ENCODE measurements at places on chromosomes 5 and 9.

- no peak overlapping the region for H3K27ac ChIP-seq
- no peaks in the 10 kb centered on the region for H3K36me3 ChIP-seq
- H3K4me1 ChIP-seq, result peaks cover 27% of the 10 kb centered on the region
- no peaks in the 10 kb centered on the region for H3K27me3 ChIP-seq
Observed at GRCh38 chr5:17223367-17224185, 6.1 kb downstream of the BASP1 start.

GRCh38 chr5:82641331-82642003, 363.3 kb upstream of the RPS23 start:
- no peaks in the 10 kb centered on the region for H3K27me3 ChIP-seq
- H3K4me1 ChIP-seq, result peaks cover 14% of the 10 kb centered on the region
- no peak overlapping the region for H3K4me3 ChIP-seq

DNA sequence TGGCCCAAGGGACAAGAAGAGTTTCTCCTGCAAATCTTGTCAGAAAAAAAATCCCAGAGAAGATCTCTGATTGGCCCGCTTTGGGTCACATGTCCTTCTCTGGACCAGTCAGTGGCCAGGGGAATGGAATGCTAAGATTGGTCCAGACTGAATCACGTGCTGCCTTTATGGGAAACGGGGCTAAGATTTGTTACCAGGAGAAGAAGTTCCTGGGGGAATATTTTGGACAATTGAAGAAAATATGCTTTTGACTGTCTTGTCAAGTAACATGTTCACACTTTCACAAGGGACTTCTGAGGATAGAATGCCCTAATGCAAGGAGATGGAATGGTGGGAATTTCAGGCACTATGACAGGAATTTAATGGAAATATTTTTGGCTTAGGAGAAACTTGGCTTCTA, 74.1 kb upstream of the SH3PXD2B start:
- no peak overlapping the region for H3K4me3 ChIP-seq
- DNase-seq, result no peak
- H3K36me3 ChIP-seq, result no peaks in the 10 kb centered on the region
- H3K4me1 ChIP-seq, result peaks cover 7% of the 10 kb centered on the region
- no peaks in the 10 kb centered on the region for H3K27me3 ChIP-seq

GRCh38 chr9:128728298-128728697, 4.4 kb upstream of the ZDHHC12 start:
- H3K4me3 ChIP-seq, result no peak overlapping the region
- H3K36me3 ChIP-seq, result peaks cover 19% of the 10 kb centered on the region
- H3K27ac ChIP-seq, result no peak overlapping the region
- no peak for DNase-seq

- H3K27ac ChIP-seq, result no peak overlapping the region
- peaks cover 10% of the 10 kb centered on the region for H3K4me1 ChIP-seq
- H3K27me3 ChIP-seq, result no peaks in the 10 kb centered on the region
- peak; percentile 74 for DNase-seq
- H3K36me3 ChIP-seq, result no peaks in the 10 kb centered on the region
Observed at GRCh38 chr5:178198706-178199105, 5.6 kb upstream of the HNRNPAB start.

DNA sequence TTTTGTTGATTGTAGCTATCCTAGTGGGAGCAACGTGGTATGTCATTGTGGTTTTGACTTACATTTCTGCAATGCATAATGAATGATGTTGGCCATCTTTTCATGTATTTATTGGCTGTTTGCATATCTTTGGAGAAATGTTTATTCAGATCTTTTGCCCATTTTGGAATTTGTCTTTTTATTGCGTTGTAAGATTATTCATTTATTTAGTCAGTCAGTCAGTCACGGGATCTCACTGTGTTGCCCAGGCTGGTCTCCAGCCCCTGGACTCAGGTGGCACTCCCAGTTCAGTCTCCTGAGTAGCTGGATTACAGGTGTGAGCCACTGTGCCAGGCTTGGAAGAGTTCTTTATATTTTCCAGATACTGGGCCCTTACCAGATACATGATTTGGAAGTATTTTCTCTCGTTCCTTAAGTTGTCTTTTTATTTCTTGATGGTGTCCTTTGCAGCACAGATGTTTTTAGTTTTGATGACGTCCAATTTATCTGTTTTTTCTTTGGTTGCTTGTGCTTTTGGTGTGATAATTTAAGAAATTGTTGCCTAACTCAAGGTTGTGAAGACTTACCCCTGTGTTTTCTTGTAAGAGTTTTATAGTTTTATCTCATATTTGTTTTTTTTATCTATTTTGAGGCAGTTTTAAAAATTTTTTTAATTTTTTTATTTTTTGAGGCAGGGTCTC, 67.1 kb downstream of the EHMT1 start:
- H3K36me3 ChIP-seq, result no peaks in the 10 kb centered on the region
- no peak overlapping the region for H3K4me3 ChIP-seq
- no peak for DNase-seq
- peaks cover 40% of the 10 kb centered on the region for H3K4me1 ChIP-seq

- no peak for DNase-seq
- peak overlapping the region; percentile 31 for H3K27ac ChIP-seq
- H3K4me3 ChIP-seq, result no peak overlapping the region
- H3K27me3 ChIP-seq, result no peaks in the 10 kb centered on the region
- H3K4me1 ChIP-seq, result peaks cover 40% of the 10 kb centered on the region
- no peaks in the 10 kb centered on the region for H3K36me3 ChIP-seq
Observed at GRCh38 chr9:108552459-108553040, 303.2 kb downstream of the ACTL7B start.

DNA sequence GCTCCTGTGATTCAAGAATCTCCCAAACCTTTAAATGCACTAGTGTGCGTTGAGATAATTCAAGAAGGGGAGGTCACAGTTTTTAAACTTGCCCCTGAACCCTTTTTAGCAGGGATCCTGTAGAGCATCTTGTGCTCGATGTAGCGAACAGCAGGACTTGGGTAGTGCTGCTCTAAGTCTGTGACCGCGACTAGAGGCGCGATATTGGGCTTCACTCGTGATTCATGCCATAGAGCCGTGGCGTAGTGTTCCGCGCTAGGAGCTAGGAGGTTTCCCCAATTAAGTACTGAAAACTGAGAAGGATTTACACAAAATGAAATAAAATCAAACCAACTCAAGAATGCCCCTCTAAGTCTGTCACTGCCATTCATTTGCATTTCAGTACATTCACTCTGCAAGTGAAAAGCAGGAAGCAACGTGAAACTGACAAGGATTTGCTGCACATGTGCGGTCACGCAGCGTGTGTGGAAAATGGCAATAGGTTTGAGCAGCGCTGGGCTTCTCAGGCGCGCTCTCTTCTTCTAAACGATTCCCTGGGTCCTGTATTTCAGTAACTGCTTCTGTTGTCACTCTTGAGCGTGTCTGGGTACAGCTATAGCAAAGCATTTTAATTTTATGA, 1135.9 kb upstream of the WWC1 start:
- H3K4me3 ChIP-seq, result no peak overlapping the region
- no peaks in the 10 kb centered on the region for H3K4me1 ChIP-seq
- H3K27me3 ChIP-seq, result no peaks in the 10 kb centered on the region
- H3K36me3 ChIP-seq, result no peaks in the 10 kb centered on the region

DNA sequence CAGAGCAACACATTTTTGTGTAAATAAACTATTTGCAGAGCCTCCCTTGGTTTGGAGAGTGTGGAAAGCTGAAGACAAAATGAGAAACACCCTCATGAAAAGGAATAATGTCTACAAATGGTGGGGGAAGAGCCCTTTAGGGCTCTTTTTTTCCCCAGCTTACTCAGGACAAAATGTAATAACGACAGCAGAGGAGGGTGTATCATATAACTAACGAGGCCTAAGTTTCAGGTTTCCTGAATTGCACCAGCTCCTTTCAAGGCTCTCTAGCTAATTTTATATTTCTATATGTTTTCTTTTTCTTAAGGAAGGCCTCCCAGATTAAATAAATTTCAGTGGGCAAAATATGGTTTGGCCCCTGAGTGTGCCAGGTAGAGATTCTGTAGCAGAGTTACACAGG, 116.3 kb downstream of the FEM1C start:
- H3K27ac ChIP-seq, result no peak overlapping the region
- no peaks in the 10 kb centered on the region for H3K27me3 ChIP-seq
- DNase-seq, result no peak
- H3K4me3 ChIP-seq, result no peak overlapping the region
- peaks cover 6% of the 10 kb centered on the region for H3K4me1 ChIP-seq

DNA sequence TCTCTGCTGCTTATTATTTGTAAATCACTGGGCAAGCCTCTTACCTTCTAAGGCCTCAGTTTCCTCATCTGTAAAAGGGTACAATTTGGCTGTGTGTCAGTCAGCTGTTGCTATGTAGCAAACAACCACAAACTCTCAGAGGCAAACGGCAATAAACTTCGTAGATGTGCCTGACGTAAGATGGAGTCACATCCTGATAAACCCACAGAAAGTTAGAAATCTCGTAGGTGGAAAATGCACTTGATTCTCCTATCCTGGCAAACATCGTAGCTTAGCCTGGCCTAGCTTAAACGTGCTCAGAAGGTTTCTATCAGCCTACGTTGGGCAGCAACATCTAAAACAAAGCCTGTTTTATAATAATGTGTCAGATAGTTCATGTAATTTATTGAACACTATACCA, 35.0 kb upstream of the UNC5A start:
- H3K36me3 ChIP-seq, result no peaks in the 10 kb centered on the region
- no peaks in the 10 kb centered on the region for H3K4me1 ChIP-seq
- H3K27me3 ChIP-seq, result no peaks in the 10 kb centered on the region
- H3K4me3 ChIP-seq, result no peak overlapping the region
- H3K27ac ChIP-seq, result no peak overlapping the region

DNA sequence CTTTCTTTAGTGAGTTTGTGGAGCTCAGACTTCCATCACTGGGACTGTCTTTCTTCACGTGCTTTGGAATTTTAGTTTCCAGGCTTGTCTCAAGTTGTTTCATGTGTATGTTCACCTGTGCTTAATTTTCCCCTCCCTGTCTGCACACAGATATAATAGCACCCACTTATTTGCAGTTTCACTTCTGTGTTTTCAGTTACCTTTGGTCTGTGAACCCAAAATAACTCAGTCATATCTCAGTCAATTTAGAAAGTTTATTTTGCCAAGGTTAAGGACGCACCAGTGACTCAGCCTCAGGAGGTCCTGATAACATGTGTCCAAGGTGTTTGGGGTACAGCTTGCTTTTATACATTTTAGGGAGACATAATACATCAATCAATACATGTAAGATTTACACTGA, 330.4 kb downstream of the ICE1 start:
- no peak for DNase-seq
- no peaks in the 10 kb centered on the region for H3K36me3 ChIP-seq
- H3K27me3 ChIP-seq, result no peaks in the 10 kb centered on the region
- no peaks in the 10 kb centered on the region for H3K4me1 ChIP-seq
- H3K4me3 ChIP-seq, result no peak overlapping the region

GRCh38 chr5:139765409-139766217, 30.0 kb upstream of the PSD2 start:
- H3K4me3 ChIP-seq, result peak overlapping the region; percentile 61
- H3K36me3 ChIP-seq, result no peaks in the 10 kb centered on the region
- DNase-seq, result no peak
- no peak overlapping the region for H3K27ac ChIP-seq
- H3K4me1 ChIP-seq, result peaks cover 9% of the 10 kb centered on the region
- H3K27me3 ChIP-seq, result no peaks in the 10 kb centered on the region

DNA sequence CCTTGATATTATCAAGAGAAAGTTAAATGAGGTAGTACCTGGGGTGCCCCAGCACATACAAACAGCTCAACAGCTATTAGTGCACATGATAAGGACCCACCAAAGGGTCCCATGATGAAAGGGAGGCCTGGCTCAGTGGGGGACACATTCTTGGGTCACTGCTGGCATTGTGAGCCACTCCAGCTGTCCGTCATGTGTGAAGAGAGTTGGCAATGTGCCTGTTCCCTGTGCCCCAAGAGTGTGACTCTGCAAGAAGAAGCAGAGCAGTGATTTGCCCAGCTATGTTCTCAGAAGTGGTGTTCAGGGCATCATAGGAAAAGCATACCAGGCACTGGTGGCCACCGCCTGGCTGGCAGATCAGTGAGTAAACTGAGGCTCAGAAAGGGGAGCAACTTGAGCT, 37.1 kb upstream of the TDRD7 start:
- no peak overlapping the region for H3K4me3 ChIP-seq
- no peak overlapping the region for H3K27ac ChIP-seq
- no peaks in the 10 kb centered on the region for H3K36me3 ChIP-seq

DNA sequence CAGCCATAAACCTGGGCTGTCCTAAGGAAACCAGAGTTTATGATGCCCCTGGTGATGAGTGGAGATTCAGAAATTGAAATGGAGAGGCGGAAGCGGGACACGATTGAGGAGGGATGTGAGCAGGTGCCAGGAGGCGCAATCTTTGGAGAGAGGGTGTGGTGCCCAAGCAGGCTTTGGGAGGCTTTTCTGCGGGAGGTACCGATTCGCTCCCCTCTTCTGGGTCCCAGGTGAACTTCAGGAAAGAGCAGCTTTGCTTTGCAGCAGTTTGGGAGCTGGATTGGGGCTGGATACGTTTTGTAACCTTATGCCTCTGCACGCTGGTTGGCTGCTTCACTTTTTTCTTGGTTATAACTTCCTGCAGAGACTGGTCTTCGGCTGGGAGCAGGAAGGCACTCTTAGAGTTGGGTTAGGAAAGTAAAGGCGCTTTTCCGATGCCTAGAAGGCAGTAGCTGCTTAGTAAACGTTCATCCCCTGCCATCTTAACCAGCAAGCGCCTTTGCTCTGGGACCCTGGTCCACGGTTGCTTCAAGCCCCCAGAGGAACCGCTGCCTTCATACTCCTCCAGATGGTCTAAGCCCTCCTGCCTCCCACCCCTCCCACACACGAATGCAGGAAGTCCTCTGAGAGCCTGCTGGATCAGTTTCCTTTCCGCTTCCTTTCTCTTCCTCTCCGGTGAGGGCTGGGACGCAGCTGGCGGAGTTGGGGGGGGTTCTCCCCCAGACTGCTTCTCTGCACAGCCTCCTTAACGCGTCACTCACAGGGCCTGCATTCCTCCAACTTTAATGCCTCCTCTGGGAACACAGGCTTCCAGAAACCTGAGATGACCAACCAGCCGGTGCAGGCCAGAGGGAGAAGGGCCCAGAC, 15.2 kb upstream of the NEK6 start:
- H3K4me3 ChIP-seq, result peak overlapping the region; percentile 26
- H3K27ac ChIP-seq, result peak overlapping the region; percentile 27
- no peaks in the 10 kb centered on the region for H3K4me1 ChIP-seq
- DNase-seq, result no peak

GRCh38 chr5:42720251-42720650, 36.4 kb upstream of the CCDC152 start:
- DNase-seq, result no peak
- no peaks in the 10 kb centered on the region for H3K27me3 ChIP-seq
- H3K4me3 ChIP-seq, result no peak overlapping the region

DNA sequence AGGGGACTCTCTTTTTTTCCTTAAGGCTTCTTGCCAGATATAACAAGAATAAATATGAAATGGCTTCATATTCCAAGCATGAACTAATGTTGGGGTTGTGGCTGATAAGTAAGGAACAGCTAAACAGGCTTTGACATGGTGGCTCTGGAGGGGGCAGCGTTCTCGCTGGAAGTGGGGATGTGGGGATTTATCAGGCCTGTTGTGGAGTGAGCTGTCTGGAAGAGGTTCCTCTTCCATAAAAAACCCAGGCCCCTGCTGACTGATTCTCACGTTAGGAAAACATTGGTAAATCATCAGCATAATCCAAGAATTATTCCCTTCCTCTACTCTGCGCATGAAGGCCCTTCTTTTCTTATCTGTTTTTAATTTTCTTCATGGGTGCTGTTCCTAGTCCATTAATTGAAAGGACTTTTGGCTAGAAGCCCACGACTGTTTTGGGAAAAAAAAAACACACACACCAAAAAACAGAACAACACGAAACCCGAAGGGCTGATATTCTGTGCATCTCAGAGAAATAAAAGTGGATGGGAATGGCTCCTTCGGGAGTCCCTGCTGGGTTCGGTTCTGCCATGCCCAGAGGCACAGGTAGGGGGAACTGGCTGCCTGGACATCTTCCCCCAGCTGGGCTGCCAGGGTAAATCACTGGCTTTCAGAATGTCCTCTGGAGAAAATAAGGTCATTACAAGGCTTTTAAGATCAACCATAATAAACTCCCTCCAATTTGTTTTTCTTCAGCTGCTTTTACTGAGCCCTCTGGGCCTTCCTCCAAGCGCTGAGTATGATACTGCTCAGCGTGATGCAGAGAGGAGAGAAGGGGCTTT, 297.0 kb downstream of the SLIT3 start:
- no peak for DNase-seq
- H3K4me1 ChIP-seq, result peaks cover 28% of the 10 kb centered on the region
